ENCODE measurements at places on chromosomes 2 and 18. TPM values are rescaled to one million over a fixed set of nuclear protein-coding genes. Genes with fewer than 3 reads are reported as not detected.

DNA sequence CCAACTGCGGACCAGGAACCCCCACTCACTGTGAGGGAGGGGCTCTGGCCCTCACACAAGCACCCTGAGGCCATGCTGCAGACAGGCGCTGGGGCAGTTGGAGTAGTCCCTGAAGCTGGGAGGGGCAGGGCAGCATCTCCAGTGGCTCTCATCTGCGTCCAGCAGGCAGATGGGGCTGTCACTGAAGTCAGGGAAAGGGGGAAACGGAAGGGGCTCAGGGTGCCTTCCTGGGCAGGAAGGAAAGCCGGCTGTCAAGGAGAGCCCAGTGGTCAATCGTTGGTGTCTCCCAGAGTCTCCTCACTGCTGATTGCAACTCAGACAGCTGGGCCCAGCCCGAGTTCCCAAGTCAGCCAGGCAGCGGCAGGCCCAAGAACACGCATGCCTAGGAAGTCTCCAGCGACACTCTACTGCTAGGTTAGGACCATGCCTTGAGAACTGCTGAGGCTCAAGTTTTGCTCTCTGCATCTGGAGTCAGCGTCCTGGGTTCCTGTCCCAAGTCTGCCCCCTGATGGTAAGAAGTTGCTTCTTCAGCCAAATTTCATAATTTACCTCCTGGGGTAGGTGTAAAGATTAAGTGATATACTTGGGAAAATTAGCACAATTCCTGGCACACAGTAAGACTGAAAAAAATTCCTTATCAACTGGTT is 27.4 kb upstream of the NMUR1 start:
- peak overlapping the region; percentile 75 for H3K27ac ChIP-seq
- DNase-seq: peak; percentile 79
- H3K4me3 ChIP-seq: no peak overlapping the region
- peaks cover 8% of the 10 kb centered on the region for H3K27me3 ChIP-seq

- H3K36me3 ChIP-seq: no peaks in the 10 kb centered on the region
- no peak for DNase-seq
Observed at GRCh38 chr2:156340377-156340776, 7.9 kb upstream of the NR4A2 start.

DNA sequence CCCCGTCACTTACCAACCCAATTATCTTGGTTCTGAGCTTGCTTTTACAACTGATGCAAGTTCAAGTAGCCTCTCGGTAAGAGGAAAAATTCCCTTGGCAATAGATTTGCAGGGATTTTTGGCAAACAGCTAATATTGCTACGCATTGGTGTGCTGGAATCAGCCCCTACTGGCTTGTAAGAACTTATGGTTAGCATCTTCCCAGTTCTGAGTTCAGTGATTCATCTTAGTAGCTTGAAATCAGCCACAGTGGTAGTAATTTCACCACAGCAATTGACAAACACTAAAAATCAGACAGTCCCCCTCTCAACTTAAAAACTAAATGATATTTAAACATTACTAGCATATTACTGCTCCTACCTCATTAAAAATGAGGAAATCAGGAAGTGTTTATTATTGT is 5.9 kb upstream of the RAX start:
- H3K36me3 ChIP-seq: no peaks in the 10 kb centered on the region
- H3K4me1 ChIP-seq: peaks cover 2% of the 10 kb centered on the region
- peaks cover 64% of the 10 kb centered on the region for H3K27me3 ChIP-seq
- no peak overlapping the region for H3K4me3 ChIP-seq
- H3K27ac ChIP-seq: no peak overlapping the region

DNA sequence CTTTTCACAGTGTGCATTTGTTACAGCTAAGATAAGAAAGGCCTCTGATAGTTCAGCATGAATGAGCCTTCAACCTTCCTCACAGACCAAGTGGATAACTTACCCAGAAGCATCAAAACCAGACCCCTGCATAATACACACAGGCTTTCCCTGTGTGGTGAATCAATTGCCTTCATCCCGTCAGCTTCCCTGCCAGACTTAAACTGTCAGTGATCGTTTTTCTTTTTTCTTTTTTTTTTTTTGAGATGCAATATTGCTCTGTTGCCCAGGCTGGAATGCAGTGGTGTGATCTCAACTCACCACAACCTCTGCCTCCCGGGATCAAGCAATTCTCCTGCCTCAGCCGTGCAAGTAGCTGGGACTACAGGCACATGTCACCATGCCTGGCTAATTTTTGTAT is 20.5 kb upstream of the SLC35F5 start:
- DNase-seq: no peak
- no peaks in the 10 kb centered on the region for H3K27me3 ChIP-seq
- H3K4me3 ChIP-seq: no peak overlapping the region

- no peak for DNase-seq
- H3K4me1 ChIP-seq: peaks cover under 1% of the 10 kb centered on the region
- no peak overlapping the region for H3K27ac ChIP-seq
- H3K4me3 ChIP-seq: no peak overlapping the region
- H3K36me3 ChIP-seq: no peaks in the 10 kb centered on the region
Observed at GRCh38 chr2:205764270-205764746, 82.0 kb downstream of the NRP2 start.

DNA sequence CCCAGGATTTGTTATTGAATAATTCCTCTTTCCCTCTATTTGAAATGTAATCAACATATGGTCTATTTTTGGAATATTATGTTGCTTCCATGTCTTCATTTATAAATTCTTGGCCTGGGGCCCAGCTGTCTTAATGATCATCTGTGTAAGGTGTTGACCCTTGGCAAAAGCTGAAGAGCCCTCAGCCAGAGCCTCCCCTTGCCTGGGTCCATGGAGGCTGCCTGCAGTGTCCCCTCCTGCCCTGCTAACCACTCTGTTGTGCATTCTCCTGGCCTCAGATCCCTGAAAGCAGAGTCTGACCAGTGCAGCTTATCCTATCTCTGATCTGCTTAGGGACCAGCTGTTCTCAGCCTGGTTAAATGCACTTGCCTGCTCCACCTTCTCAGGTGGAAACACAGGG is 226.1 kb upstream of the APCDD1 start:
- DNase-seq: no peak
- H3K36me3 ChIP-seq: no peaks in the 10 kb centered on the region
- H3K4me3 ChIP-seq: no peak overlapping the region
- peaks cover 5% of the 10 kb centered on the region for H3K27me3 ChIP-seq
- H3K4me1 ChIP-seq: no peaks in the 10 kb centered on the region
- H3K27ac ChIP-seq: no peak overlapping the region

- no peak overlapping the region for H3K27ac ChIP-seq
- no peak for DNase-seq
- peaks cover 17% of the 10 kb centered on the region for H3K27me3 ChIP-seq
- H3K4me1 ChIP-seq: no peaks in the 10 kb centered on the region
Observed at GRCh38 chr2:134489732-134490384, 228.9 kb downstream of the TMEM163 start.

- H3K27me3 ChIP-seq: peaks cover 10% of the 10 kb centered on the region
- H3K36me3 ChIP-seq: no peaks in the 10 kb centered on the region
Observed at GRCh38 chr2:237042101-237042500, 43.6 kb upstream of the COPS8 start.

DNA sequence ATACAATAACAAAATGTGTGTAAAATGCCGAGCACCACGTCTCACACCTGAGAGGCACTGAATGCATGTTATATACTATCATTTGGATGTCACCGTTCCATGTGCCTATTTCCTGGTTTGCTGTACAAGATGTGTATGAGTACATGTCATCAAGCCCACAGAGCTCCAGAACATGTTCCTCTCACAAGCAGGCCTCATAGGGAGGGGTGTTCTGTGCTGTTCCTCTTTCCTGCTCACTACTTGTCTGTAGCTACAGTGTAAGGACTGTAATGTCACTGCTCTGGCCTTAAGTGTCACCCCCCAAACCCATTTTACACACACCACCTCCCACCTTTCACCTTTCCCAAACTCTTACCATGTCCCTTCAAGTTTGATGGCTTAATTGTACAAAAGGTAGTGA is 1.8 kb downstream of the AFF3 start:
- peak overlapping the region; percentile 7 for H3K27ac ChIP-seq
- peaks cover 73% of the 10 kb centered on the region for H3K4me1 ChIP-seq
- peaks cover 9% of the 10 kb centered on the region for H3K36me3 ChIP-seq
- peaks cover 13% of the 10 kb centered on the region for H3K27me3 ChIP-seq
- no peak for DNase-seq

DNA sequence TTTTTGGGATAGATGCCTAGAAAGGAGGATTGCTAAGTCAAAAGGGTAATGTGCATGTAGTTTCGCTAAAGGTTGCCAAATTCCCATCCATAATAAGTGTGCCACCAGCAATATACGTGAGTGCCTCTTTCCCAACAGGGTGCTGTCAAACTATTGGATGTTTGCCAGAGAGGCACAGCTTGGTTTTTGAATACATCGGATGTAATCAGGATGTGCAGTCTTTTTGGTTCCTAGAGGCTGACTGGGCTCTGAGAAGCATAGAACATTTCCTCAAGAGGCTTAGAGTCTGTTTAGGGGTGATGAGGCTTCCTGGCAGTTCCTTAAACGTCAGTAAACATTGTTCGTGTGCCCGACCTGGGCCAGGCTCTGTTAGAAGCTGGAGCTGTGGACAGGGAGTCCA is 28.0 kb downstream of the AGAP1 start:
- no peaks in the 10 kb centered on the region for H3K4me1 ChIP-seq
- H3K4me3 ChIP-seq: no peak overlapping the region

GRCh38 chr2:85318222-85319074 is 9.3 kb downstream of the TGOLN2 start:
- H3K4me3 ChIP-seq: no peak overlapping the region
- no peak for DNase-seq
- H3K27ac ChIP-seq: no peak overlapping the region
- no peaks in the 10 kb centered on the region for H3K27me3 ChIP-seq
- H3K36me3 ChIP-seq: peaks cover 72% of the 10 kb centered on the region
- H3K4me1 ChIP-seq: peaks cover 55% of the 10 kb centered on the region

- H3K27ac ChIP-seq: no peak overlapping the region
- H3K27me3 ChIP-seq: peaks cover 3% of the 10 kb centered on the region
- DNase-seq: no peak
Observed at GRCh38 chr18:24989760-24990593, 362.0 kb downstream of the ZNF521 start.

- peaks cover 10% of the 10 kb centered on the region for H3K27me3 ChIP-seq
- no peak overlapping the region for H3K4me3 ChIP-seq
- no peak for DNase-seq
- no peaks in the 10 kb centered on the region for H3K4me1 ChIP-seq
- no peak overlapping the region for H3K27ac ChIP-seq
Observed at GRCh38 chr2:224062481-224063297, 23.6 kb upstream of the SERPINE2 start.

GRCh38 chr2:32772638-32773447 is 145.0 kb downstream of the TTC27 start:
- no peak for DNase-seq
- H3K27ac ChIP-seq: no peak overlapping the region
- no peaks in the 10 kb centered on the region for H3K27me3 ChIP-seq
- H3K4me3 ChIP-seq: no peak overlapping the region
- H3K4me1 ChIP-seq: no peaks in the 10 kb centered on the region

DNA sequence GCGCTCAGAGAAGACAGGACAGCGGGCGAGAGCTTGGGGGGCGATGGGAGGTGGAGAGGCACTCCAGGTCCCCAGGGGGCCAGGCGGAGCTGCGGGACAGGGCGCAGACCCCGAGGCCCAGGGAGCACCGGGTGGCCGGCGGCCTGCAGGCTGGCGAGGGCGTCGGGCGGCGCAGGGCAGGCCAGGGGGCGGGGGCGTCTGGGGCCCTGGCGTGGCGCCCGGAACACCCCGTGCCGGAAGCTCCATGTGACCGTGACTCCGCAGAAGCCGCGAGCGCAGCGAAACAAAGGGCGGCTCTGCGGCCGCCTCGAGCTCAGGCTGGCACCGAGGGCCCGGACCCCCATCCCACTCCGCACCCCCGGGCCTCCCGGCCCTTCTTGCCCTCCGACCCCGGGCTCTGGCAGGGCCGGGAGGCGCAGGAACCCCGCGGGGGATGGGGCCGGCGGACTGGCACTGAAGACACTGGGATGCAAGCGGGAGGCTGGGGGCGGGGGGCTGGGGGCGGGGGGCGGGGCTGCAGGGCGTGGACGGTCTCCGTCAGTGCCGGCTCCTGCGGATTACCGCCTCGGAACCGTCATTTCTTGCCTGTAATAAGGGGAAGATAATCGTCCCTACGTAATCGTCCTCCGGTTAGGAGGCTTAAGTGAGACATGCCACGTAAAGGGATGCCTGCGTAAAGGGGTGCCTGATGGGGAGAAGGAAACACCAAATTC is 19.1 kb downstream of the SH2D6 start:
- H3K4me1 ChIP-seq: peaks cover 49% of the 10 kb centered on the region
- DNase-seq: peak; percentile 69
- no peaks in the 10 kb centered on the region for H3K27me3 ChIP-seq
- H3K36me3 ChIP-seq: no peaks in the 10 kb centered on the region

DNA sequence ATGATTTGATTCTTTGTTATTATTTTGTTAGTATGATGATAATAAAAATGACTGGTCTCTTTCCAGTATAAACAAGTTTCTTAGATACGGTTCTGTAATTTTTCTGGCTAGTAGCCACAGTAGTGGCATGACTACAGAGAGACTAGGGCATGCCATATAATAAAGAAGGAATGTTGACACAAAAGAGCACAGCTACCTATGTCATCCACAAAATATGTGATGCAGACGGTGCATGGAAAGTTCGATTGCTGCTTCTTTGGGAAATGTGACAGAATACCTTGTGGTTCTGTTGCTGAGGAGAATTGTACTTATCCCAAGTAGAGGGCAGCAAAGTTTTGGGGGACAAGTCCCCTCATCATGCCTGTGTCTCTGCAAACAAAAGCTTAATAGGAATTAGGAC is 26.1 kb upstream of the SETBP1 start:
- no peak for DNase-seq
- no peak overlapping the region for H3K27ac ChIP-seq
- no peaks in the 10 kb centered on the region for H3K36me3 ChIP-seq
- no peak overlapping the region for H3K4me3 ChIP-seq
- H3K4me1 ChIP-seq: no peaks in the 10 kb centered on the region
- H3K27me3 ChIP-seq: peaks cover 13% of the 10 kb centered on the region

- no peak overlapping the region for H3K4me3 ChIP-seq
- DNase-seq: no peak
- H3K27me3 ChIP-seq: no peaks in the 10 kb centered on the region
- peaks cover 75% of the 10 kb centered on the region for H3K4me1 ChIP-seq
- H3K27ac ChIP-seq: peak overlapping the region; percentile 28
Observed at GRCh38 chr2:97743913-97744312, 30.5 kb downstream of the ZAP70 start.

Gene UGT1A3
- total RNA-seq: not detected

Gene PROC
- total RNA-seq: not detected

Gene IKZF2
- total RNA-seq: 5.1 TPM

Gene ALPI
- total RNA-seq: not detected

Gene SNTG2
- total RNA-seq: not detected

Gene AMMECR1L
- total RNA-seq: 15.4 TPM

Gene GPR39
- not detected for total RNA-seq

Gene RGPD4
- not detected for total RNA-seq

Gene FOXI3
- total RNA-seq: not detected

Gene HOXD3
- total RNA-seq: not detected

Gene CRYGC
- not detected for total RNA-seq

Gene GCG
- total RNA-seq: not detected

All from activated CD4-positive, alpha-beta T cell treated with anti-CD3 and anti-CD28 coated beads, Interleukin-2, amount 10 ng/mL, durations not matched to agents 7 days and 5 days (primary cell).